ENCODE measurements at places on chromosomes 5 and 9. TPM values are rescaled to one million over a fixed set of nuclear protein-coding genes. Genes with fewer than 3 reads are reported as not detected.

The PCDHGB3 gene
- 0.33 TPM for total RNA-seq

- DNase-seq: peak; percentile 6
Measured at GRCh38 chr9:33263131-33264002, 1.1 kb downstream of the BAG1 start.

DNA sequence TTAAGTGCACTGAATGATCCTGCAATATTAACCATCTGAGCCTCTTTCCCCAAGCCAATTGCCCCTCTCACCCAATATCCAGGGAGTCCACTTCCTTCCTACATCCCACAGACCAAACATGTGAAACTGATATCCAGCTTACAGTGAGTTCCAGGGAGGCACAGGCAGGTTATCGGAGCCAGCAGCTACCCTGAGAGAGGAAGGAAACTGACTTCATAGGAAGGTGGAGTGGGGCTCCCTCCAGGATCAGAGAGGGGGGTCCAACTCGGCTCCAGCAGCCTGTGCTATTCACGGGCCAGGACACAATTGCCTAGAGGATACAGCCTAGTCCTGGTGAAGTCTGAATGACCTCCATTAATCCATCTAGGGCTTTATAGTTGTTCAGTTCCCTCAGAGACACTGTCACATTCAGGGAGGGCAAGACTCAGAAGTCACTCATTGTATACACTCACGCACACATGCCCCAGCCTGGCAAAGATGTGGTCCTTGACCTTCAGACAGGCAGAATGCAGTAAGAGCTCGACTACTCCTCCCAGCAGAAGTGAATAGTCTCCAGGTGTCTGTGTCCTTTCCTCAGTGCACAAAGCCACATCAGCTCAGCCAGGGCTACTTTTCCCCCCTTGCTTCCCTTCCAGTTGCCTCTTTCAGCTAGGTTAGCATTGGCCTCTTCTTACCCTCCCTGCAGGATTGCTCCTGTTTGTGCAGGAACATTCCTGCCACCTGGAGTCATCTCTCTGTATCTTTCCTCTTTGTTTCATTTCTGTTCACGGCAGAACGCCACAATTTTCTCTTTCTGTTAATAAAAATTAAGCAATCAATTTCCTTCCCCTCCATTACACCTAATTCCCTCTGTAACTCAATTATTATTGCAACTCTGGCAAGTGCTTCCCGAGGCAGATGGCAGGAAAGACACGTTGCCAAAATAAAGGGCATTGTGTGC is 501.7 kb downstream of the ARHGEF28 start:
- no peak for DNase-seq

DNA sequence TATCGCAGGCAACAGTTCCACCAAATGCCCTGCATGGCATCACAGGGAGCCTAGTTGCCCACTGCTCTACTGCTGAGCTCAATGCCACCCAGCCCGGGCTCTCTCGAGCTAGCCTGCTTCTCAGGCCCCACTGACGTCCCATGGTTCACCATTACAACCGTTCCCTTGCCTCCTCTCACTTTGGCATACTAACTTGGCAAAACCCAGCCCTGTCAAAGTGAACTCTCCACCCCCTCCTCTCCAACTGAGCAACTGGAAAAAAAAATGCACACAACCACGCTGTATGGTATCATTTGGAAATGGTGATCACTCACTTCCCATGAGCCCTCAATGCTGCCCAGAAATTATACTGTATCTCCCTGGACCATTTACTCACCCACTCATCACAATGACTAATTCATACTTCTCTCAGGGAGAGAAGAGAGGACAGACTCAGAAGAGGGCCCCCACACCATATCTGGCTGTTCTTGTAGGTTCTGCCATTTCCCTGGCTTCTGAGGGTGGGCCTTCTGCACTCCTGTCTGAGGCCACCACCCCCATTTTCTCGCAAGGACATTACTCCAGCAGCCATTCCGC is 51.4 kb upstream of the RARS1 start:
- no peak for DNase-seq
